ENCODE measurements at places on chromosomes 2 and 18.

DNA sequence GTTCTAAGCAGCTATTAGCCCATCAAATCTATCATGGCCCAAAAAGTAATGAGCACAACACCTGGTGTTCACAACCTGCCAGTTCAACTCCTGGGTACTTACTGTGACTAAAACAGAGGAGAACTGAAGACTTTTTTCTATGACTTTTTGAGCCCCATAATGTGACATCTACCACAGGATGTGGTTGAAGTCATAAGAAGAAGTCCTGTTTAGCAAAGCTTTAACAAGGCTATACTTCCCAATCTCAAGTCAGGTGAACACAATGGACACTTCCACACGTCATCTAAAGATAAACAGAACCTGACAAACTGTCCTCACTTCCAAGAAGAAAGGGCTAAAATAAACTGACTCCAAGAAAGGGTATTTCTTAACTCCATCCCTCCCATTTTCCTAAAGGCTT, 138.8 kb downstream of the ATAD2B start:
- DNase-seq = no peak

DNA sequence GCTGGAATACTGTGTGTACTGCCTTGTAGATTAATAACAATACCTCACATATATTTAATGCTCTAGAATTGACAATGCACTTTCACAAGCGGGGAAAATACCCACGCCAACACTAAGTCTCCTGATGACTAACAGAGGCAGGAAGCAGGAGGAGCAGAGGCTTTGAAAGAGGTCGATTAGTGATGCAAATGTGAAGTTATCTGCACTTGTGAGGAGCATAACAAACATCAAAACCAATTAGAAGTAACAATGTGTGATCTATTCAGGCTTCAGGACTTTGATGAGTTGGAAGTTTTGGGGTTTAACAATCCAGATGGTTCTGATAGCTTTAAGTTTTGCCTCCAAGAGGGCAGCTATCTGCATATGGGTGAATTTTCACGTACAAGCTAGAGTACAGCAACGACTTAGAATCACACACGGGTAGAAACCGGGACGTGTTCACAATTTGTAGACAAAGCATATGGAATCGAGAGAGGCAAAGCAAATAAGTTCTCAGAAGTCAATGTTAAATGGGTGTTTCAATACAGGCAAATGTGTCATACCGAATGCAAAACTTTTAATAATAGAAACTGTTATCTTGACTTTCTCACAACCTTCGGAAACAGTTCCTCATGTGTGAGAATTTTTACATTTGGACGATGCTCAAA, 114.5 kb downstream of the METTL8 start:
- DNase-seq = no peak

DNA sequence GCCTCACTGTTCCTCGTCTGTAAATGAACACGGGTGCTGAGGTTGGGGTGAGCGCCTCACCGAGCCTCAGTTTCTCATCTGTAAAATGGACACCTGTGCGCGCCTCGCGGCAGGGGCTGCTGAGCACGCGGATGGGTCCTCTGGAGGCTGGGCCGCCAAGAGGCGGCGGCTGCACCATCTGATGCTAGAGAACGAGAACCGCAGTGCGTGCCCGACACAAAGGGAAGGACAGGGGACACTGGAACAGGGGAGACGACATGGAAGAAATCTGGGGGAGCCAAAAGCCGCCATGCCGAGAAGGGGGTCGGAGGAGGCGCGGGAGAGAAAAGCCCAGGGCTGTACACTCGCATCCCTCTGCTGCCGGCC, 118.7 kb upstream of the ZNF516 start:
- no peak for DNase-seq

GRCh38 chr2:240143801-240144648, 3.6 kb upstream of the OTOS start:
- DNase-seq = peak; percentile 28

DNA sequence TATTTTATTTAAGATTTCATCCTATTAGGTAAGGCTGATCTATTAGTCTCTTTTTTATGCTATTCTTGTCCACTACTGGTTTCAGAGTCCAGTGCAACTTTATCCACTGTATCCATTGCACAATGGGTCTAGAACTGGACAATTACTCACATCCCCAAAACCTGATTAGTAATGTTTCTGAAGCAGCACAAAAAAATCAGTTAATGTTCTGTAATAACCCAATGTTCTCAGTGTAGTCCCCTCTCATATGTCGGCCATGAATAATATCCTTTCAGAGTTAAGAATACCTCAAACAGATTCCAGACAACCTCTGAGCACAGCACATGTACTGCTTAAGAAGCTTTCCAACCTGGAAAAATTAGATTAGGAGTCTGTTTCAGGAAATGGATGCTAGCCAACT, 29.7 kb downstream of the MGAT4A start:
- no peak for DNase-seq

DNA sequence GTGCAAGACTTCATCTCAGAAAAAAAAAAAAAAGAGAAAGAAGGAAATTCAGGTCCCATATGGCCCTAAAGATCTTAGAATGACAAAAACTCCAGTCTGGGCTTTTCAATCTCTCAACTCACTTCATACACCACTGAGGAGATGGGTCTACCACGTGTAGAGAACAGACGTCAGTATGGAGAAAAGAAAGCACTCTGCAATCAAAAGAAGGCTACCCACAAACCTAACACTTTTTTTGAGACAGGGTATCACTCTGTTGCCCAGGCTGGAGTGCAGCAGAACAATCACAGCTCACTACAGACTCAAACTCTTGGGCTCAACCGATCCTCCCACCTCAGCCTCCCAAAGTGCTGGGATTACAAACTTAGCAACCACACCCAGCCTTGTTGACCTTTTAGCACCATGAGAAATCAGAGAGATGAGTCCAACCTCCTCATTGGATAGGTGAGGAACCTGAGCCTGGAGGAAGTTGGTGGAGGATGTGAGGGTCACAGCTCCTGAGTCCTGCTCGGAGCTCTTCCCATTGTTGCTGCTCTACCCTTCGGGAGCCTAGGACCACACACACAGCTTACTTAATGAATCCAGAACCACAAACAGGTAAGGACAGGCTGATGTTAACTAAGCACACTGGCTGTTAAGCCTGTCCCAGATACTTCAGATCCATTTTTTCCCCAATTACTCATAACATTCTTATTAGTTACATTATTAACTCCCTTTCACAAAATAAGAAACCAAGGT, 23.7 kb downstream of the TBC1D8 start:
- no peak for DNase-seq

DNA sequence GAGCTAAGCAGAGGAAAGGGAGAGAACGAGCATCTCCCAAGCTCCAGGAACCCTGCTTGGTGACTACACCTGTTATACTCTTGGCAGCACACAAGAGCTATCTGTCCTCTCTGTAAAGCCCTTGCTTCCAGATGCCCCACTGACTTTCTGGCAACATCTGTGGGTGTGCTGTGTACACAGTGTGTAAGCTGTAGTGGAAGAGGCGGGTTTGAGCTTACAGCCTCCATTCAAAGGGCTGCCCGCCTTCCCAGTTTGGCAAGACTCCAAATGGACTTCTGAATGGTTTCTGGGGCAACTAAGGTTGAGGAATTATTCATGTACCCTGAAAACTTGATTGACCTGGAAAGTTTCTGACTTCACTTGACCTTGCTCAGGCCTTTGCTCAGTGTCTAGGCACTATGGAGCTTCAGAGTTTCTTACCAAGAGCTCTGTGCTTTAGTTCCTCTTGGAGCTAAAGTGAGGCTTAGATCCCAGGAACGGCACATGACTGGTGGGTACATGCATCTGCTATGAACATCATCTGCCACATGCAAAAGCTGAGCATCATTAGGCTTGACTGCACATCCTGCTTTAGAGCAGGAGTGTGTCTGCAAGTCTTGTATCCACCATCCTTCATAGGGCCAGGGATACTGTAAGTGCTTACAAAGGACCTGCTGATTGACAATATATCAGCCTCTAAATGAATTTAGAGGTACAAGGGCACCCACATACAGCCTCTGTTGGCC, 290.9 kb upstream of the SIX2 start:
- DNase-seq = peak; percentile 77

DNA sequence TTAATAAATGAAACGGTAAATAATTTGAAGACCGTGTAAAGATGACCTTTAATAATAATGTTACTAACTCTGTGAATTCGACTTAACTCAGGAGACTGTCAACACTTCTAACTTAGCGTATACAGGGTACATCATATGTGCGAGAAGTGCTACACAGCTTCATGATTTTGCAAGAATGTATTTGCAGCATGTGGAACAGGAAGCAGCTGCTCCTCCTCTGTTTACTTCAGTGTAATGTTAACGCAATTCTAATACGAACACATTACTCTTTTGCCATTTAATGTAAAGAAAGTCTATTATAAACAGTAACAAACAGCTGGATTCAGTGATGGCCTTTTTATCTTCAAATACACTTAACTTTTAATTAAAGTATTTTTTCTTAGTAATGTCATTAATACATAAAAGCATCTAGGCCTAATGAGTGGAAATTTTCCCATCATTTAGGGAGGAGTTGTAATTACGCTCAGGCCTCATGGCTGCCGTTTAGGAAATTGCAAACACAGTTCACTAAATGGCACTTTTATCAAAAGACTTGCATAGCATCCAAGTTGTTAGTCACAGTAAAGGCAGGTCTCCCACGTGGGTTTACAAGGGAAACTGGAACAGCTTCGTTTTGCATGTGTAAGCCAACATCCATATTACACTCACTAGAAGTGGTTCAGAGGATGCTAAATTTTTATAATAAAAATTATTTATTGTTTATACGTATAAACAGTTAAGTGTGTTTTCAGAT, 635.7 kb downstream of the FBXO15 start:
- peak; percentile 69 for DNase-seq

DNA sequence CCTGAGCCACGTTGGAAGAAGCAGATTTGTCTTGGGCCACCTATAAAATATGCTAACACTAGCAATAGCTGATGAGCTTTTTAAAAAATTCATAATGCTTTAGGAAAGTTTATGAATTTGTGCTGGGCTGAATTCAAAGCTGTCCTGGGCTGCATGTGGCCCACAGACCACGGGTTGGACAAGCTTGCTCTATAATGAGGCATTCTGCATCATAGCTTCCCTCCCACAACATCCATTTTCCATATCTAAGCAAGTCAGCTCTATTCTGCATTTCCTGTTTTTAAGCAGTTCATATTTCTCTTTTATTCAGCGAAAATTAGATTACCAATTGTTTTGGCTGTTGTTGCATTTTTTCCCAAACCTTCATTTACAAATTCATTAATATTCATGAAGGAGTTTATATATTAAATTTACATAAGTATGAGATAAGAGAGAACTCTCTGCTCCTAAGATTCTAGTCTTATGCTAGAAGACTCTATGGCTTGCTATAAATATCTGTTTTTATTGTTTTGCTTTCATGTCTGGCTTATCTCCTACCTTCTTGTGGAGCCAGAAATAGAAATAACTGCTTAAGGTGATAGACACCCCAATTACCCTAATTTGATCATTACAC, 114.5 kb upstream of the HNRNPA3 start:
- no peak for DNase-seq

DNA sequence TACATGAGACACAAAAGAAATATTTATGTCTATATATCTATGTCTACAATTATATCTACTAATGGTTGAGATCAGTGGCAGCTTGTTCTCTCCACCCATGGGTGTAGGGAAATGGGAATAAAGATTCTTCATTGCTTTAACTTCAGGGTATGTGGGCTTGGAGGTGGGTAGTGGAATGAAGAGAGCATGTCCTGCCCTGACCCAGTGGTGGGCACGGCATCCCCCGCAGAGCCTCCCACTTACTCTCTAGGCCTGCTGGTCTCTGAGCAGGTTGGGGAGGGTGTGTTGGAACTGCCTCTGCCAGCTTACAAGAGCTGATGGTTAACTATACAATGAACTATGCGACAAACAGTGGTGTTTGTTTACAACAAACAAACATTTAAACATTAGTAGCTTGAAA, 152.5 kb upstream of the SKOR2 start:
- no peak for DNase-seq

GRCh38 chr2:62660582-62661262, 44.8 kb upstream of the EHBP1 start:
- no peak for DNase-seq

GRCh38 chr2:134466141-134466540, 212.3 kb downstream of the MGAT5 start:
- DNase-seq = peak; percentile 57

DNA sequence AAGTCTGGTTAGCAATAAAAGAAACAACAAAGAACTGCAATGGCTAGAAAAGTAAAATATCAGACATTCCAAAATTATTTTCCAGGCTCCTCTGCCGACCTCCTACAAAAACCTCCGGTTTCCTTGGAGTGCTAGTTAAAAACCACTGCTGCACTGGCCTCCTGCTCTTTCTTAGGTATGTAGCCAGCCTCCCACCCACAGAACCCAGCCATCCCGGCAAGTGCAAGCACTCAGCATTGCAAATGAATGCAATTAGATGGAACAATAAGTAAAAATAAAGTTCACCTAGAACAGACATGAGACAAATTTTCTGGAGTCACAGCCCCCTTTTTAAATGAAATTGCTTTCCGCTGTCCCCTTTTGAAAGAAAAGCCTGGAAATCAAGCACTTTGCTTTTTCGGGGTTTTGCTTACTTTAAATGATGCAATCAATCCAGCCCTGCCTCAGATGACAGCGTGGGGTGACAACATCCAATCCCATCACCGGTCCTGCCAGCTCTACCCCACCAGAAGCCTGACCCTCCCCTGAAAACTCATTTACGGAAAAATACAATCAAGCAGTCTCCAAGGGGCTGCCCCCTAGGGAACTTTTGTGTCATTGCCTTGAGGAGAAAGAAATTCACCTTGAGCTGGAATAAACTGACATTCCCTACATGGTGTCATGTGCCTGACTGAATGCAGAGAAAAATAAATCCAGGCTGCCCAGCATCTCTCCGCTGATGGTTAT, 199.8 kb downstream of the EPHA4 start:
- no peak for DNase-seq

GRCh38 chr2:68809324-68810240, 61.6 kb downstream of the BMP10 start:
- DNase-seq = no peak

DNA sequence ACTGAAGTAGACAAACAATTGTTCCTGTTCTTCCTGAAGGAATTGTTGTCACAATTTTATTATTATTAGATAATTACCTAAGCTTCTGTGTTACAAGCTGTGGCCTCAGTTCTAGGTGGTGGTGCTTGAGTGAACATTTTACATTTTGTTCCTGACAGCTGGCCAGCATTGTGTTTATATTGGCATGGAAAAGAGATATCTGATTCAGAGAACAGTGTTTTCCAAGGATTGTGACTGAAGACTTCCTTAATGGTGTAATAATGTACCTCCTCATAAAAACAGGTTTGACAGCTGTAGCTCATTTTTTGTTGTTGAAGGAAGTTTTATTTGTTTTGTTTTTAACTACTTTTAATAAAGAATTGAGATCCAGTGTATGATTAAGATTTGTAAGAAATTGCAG, 95.2 kb downstream of the EPB41L5 start:
- DNase-seq = peak; percentile 27

- DNase-seq = no peak
Measured at GRCh38 chr2:40279001-40279400, 172.9 kb downstream of the SLC8A1 start.
